ENCODE measurements at places on chromosomes 7 and 10. TPM values are rescaled to one million over a fixed set of nuclear protein-coding genes. Genes with fewer than 3 reads are reported as not detected.

Gene WASHC2A
- total RNA-seq = 20.0 TPM

Gene CCDC3
- 0.31 TPM for total RNA-seq

Gene TRIM50
- not detected for total RNA-seq

Gene MRLN
- total RNA-seq = not detected

Gene ANKRD61
- total RNA-seq = not detected

Gene PNLIP
- total RNA-seq = not detected

Gene ZNF511
- 38.3 TPM for total RNA-seq
